ENCODE measurements at places on chromosomes 2 and 18.

DNA sequence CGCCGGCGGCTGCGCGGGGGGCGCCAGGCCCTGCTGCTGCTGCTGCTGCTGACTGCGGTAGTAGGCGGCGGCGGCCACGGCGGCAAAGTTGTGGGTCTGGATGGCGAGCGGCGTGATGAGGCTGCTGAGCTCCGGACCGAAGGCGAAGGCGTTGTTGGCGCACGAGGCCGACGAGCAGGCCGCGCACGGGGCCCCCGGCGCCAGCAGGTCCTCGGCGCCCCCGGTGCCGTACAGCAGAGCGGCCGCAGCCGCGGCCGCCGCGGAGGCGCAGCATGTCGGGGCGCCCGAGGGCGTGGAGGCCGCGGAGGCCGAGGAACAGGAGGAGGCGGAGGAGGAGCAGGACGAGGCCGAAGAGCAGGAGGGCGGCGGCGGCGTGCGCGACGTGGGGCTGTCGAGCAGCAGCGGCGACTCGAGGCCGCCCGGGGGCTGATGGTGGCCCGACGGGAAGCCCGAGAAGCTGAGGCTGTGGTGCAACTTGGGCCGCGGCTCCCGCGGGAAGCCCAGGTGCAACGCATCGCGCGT lies 1.8 kb downstream of the ZFP36L2 start:
- DNase-seq, result no peak

DNA sequence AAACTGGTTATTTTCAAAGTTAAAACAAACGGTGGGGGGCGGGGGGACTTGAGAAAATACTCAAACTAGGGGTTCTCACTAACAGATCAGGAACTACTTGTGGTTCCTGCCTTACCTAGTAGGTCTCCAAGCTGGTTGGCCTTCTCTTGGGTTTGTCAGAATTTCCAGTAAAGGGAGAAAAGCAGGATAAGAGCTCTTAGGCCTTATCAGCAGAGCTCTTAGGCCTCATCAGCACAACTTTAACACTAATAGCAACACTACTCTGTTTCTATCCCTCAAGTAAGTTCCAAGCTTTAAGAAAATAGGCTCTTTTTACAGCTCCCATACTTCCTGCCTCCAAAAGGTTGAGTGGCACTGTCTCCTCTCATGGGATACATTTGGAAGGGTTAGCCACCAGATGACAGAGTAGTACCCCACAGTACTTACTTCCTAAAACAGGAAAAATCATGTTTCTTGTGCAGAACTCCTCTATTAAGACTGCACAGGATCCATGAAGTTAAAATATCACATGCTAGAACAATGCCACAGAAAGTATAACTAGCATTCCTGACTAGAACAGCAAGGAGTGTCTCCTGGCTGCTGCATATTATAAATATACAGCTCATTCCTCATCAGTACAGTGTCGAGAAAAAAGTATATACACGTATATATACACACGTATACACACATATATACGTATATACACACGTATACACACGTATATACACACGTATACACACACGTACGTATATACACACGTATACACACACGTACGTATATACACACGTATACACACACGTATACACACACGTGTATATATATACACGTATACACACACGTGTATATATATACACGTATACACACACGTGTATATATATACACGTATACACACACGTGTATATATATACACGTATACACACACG lies 6.1 kb downstream of the FBXO11 start:
- DNase-seq, result no peak

DNA sequence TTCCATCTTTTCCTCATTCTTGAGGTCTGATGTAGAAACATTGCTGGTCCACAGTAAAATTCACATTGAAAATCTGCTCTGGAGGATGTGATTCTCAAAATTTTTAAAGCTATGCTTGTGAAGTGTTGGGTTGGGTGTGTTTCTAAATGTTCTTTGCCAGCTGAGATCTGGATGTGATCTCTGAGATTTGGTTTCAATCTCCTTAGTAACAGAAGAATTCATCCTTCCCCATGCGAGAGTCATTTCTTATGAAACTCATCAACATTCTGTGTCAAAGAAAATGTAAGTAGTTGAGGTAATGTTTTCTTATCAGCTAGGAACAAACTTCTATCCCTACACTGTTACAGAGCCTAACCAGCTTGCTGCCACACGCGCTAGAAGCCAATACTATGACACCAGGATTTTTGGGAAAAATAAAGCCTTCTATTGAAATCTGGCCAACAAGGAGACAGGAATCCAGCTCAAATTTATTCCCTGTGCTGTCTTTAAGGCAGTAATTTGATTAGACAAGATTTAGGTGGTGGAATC lies 134.9 kb downstream of the PTH2R start:
- no peak for DNase-seq

DNA sequence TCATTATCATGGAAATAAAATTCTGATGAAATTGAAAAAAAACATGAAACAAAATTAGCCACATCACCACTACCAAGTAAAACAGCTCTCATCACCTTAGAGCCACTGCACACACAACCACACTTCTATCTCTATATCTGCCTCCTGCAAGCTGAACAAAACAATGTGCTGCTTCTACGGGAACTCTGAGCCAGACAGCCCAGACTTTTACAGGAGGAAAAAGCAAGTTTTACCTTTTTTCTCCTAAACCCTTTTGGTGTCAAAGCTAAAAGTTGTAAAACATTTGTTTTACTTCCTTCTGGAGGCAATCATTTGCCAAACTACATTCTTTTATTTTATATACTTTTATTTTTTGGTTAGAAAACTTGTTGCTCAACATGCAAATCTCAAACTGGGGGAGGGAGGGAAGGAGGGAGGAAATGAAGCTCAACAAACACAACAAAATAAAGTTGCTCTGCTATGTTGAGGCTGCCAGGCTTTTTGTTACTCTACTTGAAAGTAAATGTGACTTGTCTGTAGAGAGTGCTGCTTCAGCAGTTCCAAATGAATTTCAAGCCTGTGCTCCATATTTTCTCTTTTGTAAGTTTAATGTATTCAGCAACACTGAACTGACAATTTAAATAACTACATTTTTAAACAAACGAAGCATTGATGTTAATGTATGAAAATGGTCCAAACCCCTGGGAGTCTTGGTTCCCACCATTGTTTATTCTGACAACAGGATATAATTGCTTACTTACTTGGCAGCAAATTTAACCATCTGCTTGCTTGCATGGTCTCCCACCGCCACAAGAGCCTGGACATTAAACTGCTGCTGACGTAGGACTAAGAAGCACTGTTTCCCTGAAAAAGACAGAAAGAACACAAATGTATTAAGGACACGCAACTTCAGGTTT lies 24.5 kb downstream of the DARS1 start:
- DNase-seq, result no peak

DNA sequence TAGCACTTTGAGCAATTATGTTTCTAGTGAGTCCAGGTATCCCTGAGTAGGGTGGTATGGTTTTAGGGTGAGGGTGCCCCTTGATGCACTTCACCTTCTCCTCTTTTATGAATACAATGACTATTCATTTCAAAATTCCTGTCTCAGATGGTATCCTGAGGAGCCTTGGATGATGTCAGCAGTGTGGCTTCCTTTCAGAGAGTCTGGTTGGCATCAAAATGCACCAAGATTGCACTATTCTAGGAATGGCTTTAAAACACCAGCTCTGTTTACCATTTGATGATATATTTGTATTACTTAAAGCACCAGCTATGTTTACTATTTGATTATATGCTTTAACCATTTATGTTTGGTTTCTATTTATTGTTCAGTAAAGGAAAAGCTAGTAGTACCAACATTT lies 141.0 kb downstream of the FMNL2 start:
- DNase-seq, result no peak

All from NCI-H510A treated with DMSO at 0.1 percent for 48 hours (cell line).